NCI-H446 treated with DMSO at 0.1 percent for 48 hours (cell line): ENCODE measurements at places on chromosomes 2 and 18.
A peak's percentile ranks its signal among the peaks of the same experiment; 100 is the strongest.

DNA sequence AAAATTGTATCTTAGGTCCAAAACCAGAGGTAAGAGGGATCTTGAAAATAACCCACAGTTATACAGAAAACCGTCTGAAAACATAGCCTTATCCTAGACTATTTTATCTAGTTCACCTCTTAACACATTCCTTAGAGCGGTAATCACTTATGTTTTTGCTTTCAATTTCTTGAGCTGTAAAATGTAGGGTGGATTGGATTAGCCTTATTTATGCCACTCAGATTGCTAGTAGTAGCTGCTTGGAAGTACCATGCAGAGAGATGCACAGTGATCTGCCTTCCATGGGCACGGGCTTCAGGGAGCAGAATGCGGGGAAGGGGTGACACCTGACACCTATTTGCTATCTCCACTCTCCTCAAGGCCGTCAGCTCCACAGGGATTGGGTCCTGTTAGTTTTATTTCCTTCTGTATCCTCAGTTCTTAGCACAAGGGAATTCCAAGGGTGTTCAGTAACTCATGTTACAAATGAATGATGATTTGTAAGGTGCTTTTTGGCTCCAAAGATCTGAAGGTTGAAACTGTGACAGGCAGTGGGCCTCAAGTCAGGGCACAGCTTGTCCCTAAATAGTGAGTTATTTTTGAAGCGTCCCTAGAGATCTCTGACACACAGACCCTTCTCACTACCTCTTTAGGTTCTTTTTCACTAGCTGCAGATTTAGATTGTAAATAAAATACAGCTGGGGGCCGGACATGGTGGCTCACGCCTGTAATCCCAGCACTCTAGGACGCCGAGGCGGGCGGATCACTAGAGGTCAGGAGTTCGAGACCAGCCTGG lies 64.0 kb upstream of the PMAIP1 start:
- DNase-seq: no peak

DNA sequence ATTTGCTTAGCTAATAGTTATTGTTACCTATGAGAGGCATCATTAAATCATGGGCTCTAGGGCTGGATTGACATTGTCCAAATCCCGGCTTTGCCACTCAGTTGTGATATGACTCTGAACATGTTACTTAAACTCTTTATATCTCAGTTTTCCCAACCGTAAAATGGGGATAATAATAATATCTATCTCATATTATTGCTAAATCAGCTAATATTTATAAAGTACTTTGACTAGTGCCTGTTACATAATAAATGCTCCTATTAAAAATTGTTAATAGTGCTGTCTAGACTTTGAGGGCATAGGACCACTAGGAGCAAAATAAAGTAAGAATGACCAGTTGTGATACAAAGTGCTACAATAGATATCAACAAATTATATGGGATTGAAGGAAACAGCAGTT lies 376.3 kb upstream of the FIGN start:
- no peak for DNase-seq

GRCh38 chr2:100554798-100555407 lies 7.9 kb upstream of the PDCL3 start:
- no peak for DNase-seq

DNA sequence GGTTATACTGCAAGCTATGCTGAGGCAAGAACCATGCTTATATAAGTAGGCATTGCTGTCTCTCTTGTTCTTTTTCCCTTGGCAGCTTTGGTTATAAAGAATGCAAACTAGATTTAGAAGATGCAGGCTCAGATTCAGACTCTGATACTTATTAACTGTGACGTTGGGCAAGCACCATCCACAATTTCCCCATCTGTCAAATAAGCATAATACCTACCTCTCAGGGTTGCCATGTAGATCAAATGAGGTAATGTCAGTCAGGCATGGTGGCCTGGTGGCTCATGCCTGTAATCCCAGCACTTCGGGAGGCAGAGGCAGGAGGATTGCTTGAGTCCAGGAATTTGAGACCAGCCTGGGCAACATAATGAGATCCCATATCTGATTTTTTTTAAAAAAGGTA lies 21.7 kb downstream of the ITGAV start:
- DNase-seq: no peak

GRCh38 chr2:226649871-226650660 lies 149.6 kb downstream of the IRS1 start:
- peak; percentile 37 for DNase-seq

DNA sequence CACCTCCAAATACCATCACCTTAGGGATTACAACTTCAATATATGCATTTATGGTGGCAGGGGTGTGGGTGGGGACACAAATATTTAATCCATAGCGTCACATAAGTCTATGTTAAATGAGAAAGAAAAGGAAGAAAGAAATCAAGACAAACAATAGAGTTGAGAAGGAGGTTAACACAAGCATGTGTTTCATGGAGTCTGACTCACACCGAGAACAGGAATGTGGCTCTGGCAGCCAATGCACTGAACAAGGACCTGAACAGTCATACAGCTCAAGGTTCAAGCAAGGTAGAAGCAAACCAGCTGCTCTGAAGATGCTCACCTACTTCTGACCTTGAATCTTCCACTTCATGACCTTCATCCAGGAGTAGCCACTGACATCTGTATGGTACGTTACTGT lies 36.2 kb upstream of the LPIN1 start:
- peak; percentile 32 for DNase-seq

- DNase-seq: no peak
Measured at GRCh38 chr2:190283783-190284182, 35.8 kb downstream of the HIBCH start.

- no peak for DNase-seq
Measured at GRCh38 chr2:11596801-11597200, 63.0 kb downstream of the GREB1 start.

- DNase-seq: no peak
Measured at GRCh38 chr2:85188852-85189251, 55.7 kb downstream of the TCF7L1 start.

- DNase-seq: no peak
Measured at GRCh38 chr2:23350041-23350791, 34.8 kb upstream of the KLHL29 start.

DNA sequence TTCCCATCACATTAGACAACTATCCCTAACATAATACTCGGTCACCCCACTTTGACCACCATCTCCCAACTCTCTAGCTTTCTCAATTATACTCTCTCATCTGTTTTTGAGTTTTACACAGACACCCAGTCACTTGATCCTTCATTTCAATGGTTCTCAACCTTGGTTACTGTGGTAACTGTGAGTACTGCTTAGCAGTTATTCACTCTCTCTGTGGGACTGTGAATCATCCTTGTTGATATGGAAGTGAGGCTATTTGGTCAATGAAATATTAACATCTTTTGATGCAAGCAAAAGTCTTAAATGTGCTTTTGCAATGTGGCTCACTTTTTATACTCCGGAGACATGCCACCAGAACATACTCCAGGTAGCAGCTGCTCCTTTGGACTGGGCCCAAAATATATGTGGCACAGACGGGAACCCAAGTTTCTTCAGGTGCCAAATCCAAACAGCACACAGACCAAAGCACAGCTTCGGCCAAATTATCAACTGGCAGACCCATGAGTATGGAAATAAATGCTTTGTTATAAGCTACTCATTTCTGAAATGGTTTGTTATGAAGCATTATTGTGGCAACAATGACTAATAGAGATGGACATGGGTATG lies 75.0 kb upstream of the SLC25A52 start:
- no peak for DNase-seq

GRCh38 chr2:192153561-192153960 lies 41.2 kb downstream of the TMEFF2 start:
- DNase-seq: no peak

DNA sequence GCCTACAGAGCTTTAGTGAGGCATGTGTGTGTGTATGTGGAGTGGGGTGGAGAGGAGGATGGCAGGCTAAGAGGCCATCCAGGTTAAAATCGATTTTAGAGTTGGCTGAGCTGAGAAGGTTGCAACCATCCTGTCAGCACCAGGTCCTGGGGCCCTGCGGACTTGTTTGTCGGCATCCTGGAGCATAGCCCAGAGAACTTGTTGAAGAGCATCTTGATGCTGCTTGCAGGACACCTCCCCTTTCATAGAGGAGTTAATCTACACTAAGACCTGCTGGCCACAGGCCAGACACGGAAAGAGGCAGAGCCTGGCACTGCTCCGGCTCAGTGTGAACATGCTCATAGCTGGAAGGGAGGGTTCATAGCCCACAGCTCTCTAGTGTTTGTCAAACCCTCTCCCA lies 72.1 kb upstream of the RGPD5 start:
- peak; percentile 16 for DNase-seq

DNA sequence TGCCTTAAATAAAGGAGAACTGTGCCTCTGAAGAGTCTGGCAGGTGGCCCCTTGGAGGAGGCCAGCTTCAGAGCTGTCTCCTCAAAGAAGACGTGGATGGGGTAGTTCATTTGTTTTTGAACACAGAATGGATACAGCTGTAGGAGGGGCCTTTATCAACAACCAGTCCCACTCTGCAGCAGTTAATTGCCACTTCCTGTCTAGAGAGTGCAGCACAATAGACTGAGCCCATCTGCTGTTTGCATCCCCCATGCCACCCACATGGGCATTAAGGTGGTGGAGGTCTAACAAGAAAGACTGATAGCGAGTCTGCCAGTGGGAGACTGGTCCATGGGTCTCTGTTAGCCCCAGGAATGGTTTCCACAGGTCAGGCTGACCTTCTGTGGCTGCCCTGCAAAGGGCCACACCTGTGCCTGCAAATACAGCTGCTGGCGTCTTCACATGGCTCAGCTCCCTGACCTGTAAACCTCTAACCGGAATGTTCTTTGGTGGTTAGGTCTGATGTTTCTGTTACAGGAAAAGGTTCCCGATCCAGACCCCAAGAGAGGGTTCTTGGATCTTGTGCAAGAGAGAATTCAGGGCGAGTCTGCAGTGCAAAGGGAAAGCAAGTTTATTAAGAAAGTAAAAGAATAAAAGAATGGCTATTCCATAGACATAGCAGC lies 153.3 kb upstream of the ITGA6 start:
- no peak for DNase-seq

- DNase-seq: peak; percentile 14
Measured at GRCh38 chr2:162462911-162463310, 119.0 kb downstream of the GCA start.

- no peak for DNase-seq
Measured at GRCh38 chr2:24973812-24974211, 2.1 kb upstream of the DNAJC27 start.

- DNase-seq: no peak
Measured at GRCh38 chr2:159755788-159756187, 42.2 kb downstream of the CD302 start.
